ENCODE measurements at places on chromosomes 11 and 22. TPM values are rescaled to one million over a fixed set of nuclear protein-coding genes. Genes with fewer than 3 reads are reported as not detected.
A peak's percentile ranks its signal among the peaks of the same experiment; 100 is the strongest.

- peak; percentile 80 for DNase-seq
Observed at GRCh38 chr11:124762105-124762623, at the start of gene ESAM. ESAM (minus strand) TSS chr11:124762290; CDS start chr11:124762154, 136 bp downstream.

GRCh38 chr11:125245299-125245698 lies 80.7 kb downstream of the PKNOX2 start:
- DNase-seq: no peak

- no peak for DNase-seq
Observed at GRCh38 chr22:38006906-38007305, 22.6 kb upstream of the SOX10 start.

DNA sequence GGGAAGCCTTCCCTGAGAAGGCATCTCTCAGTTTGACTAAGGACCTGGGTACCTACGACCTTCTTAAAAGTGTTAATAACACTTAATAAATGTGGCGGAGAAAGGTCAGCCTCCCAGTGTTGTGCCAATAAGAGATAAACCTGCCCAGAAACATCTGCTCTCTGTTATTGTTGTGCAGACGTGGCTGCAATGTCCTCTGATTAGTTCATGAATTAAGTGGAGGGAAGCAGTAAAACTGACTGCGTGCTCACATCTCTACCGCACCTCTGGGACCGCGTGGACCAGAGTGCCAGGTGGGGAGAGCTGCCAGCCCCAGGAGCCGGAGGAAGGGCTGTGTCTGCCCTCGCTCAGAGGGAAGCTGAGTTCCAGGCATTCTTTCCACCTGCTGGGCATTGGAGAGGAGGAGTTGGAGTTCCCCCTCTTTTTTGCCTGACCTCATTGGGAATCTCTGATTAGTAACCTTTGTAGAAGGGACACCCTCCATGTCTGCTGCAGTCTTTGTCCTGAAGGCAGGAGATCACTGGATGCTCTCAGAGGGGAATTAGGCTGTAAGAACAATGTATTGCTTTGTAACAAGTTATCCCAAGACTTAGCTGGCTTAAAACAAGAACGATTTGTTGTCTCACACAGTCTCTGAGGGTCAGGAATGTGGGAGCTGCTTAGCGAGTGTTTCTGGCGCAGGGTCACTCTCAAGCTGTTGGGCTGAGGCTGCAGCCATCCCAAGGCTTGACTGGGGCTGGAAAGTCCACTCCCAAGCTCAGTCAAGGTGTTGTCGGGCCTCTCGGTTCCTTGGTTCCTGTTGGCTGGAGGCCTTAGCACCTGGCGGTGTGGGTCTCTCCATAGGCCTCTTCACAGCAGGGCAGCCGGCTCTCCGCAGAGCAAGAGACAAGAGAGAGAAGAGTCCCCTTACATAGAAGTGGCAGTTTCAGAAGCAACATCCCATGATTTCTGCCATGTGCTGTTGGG lies 247.6 kb upstream of the TBCEL start:
- DNase-seq: no peak

GRCh38 chr11:128725630-128726319 lies 31.9 kb downstream of the FLI1 start:
- no peak for DNase-seq

The NLRP10 gene
- polyA plus RNA-seq: not detected

The DCPS gene
- 8.1 TPM for polyA plus RNA-seq

The RAB36 gene
- 0.55 TPM for polyA plus RNA-seq
